ENCODE measurements at places on chromosomes 2 and 18.
A peak's percentile ranks its signal among the peaks of the same experiment; 100 is the strongest.

DNA sequence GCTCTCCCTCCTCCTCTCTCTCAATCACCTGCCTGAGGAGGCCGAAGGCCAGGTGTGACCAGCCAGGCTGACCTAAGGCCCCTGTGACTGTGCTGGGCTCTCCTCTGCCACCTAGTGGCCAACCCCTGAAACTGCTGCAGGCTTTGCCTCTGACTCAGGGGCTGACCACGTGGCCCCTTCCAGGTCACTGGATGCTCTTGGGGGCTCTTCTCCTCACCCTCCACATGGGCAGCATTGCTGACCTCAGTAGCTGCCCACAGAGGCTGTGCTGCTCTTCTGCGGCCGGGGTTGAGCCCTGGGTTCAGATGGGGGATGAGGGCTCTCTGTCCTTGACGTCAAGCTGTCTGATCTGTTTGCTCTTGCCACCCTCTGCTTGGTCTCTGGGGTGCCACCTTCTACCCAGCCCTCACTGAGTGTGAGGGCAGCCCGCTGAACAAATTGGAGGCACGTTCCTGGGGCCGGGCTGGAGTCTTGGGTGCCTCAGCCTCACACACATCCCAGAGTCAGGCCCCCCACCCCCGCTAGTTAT, 122.7 kb downstream of the TWIST2 start:
- peak; percentile 50 for DNase-seq

GRCh38 chr18:45127405-45127804, 446.7 kb downstream of the SETBP1 start:
- no peak for DNase-seq

DNA sequence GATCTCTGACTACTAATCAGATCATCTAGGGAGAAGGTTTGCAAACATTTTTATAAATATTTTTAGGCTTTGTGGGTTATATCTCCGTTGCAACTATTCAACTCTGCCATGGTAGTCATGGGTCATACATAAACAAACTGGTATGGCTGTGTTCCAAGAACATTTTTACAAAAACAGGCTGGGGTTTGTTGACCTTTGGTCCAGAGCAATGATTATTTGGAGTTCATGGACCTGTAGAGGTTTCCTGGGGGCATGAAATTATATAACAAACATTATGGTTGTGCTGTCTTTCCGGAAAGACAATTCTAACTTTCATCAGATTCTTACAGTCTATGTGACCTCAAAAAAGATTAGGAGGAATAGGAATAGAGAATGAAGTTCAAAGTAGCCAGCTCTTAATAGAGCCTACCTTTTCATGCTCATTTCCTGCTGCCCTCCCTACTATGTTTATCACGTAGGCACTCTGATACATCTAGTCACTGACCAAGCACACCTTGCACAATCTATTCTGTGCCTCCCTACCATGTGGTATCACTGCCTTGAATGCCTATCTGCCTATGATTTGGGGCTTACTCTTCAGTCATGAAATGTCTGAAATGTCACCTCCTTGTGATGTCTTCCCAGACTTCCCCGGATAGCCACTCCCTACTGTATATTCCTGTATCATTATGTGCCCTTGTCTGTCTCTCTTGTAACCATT, 102.4 kb upstream of the SCN1A start:
- no peak for DNase-seq

DNA sequence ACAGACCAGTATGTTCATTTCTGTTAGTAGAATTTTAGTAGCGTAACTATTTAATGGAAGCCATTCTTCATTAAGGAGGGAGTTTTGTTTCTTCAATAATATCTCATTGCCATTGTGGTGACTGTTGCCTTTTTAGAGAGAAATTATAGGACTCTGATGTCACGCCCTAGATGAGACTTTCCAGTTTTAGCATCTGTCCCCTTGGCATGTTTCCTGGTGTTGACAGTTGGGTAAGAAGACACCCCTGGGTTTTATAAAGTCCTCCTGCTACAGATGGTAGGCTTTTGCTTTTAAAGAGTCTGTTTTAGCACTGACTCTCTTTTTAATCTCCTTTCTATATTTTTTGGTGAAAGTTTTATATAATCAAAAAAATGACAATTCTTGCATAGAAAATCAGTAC, 41.9 kb downstream of the KCNJ3 start:
- DNase-seq, result no peak

DNA sequence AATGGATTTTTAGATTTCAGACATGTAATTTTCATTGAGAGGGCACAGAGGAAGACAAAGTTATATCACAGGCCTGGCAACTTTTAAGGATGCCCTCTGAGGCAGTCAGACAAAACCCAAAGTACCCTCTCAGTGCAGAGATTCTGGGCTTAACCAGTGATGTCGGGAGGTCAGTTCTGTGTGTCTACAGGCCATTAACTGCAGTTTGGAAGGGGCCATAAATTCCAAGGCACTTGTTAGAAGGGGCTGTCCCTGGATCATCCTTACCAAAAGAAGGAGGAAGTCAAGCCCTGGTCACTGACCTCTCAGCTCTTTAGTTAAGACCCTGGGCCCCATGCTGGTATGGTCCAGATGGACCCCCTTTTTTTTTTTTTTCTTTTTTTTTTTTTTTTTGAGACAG, 60.7 kb downstream of the LRRFIP1 start:
- DNase-seq, result no peak

- DNase-seq, result no peak
Measured at GRCh38 chr2:207156451-207157161, 9.1 kb downstream of the KLF7 start.

GRCh38 chr2:20350041-20350712, 467 bp downstream of the PUM2 start:
- DNase-seq, result no peak

DNA sequence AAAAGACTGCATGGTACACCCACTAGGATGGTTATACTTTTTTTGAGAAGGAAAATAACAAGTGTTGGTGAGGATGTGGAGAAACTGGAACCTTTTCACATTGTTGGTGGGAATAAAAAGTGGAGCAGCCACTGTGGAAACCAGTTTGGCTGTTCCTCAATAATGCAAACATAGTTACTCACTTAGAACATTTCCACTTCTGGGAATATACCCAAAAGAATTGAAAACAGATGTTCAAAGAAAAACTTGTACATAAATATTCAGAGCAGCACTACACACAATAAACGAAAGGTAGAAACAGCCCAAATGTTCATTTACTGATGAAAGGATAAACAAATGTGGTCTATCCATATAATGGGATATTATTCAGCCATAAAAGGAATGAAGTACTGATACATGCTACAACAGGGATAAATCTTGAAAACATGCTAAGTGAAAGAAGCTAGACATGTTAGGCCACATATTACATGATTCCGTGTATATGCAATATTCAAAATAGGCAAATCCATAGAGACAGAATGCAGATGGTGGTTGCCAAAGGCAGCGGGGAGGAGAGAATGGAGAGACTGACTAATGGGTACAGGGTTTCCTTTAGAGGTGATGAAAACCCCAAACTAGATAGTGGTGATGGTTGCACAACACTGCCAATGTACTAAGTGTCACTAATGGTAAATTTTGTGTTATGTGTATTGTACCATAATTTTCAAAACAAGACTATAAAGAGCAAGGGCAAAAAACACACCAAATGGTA, 20.9 kb upstream of the LMAN1 start:
- DNase-seq, result no peak

GRCh38 chr18:76453932-76454331, 41.1 kb downstream of the ZNF516 start:
- no peak for DNase-seq

GRCh38 chr2:175884697-175885393, 117.2 kb downstream of the LNPK start:
- DNase-seq, result no peak

- no peak for DNase-seq
Measured at GRCh38 chr2:62147610-62148301, 48.2 kb upstream of the B3GNT2 start.

DNA sequence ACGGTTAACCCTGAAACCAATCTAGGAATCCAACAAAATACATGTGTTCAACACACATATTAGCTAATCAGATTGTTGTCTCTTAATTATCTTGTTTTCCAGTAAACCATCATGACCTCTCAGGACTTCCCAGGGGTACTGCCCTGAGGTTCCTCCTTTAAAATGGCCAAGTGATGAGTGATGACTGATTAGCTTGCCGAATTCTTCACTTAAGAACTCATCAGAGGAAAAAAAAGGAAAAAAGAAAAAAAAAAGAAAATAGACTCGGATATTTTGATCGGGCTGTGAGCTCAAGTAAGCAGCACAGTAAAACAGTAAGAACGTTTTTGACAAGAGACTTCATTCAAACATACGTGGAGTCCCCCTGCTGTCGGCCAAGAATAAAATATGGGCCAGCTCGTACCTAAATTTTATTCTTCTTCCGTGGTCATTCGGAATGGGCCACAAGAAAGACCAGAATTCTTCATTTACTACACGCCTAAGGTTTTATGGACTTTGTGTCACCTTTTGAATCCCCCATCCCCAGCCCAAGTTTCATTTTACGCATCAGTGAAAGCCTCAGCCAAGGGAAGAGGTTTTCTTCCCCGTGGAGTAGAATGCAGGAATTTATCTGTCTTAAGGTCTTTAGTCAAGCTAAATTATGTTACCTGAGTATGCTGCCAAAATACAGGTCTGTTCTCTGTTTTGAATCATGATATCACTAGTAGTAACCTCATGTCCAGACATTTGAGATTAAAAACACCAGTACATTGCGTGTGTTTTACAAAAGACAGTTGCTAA, 40.5 kb downstream of the COLEC12 start:
- no peak for DNase-seq

- DNase-seq, result no peak
Measured at GRCh38 chr2:96963316-96963715, 23.1 kb downstream of the FAM178B start.

GRCh38 chr2:114265261-114265660, 177.2 kb upstream of the DPP10 start:
- no peak for DNase-seq
